RWPE2 (cell line): ENCODE measurements at places on chromosomes 12 and 14.

DNA sequence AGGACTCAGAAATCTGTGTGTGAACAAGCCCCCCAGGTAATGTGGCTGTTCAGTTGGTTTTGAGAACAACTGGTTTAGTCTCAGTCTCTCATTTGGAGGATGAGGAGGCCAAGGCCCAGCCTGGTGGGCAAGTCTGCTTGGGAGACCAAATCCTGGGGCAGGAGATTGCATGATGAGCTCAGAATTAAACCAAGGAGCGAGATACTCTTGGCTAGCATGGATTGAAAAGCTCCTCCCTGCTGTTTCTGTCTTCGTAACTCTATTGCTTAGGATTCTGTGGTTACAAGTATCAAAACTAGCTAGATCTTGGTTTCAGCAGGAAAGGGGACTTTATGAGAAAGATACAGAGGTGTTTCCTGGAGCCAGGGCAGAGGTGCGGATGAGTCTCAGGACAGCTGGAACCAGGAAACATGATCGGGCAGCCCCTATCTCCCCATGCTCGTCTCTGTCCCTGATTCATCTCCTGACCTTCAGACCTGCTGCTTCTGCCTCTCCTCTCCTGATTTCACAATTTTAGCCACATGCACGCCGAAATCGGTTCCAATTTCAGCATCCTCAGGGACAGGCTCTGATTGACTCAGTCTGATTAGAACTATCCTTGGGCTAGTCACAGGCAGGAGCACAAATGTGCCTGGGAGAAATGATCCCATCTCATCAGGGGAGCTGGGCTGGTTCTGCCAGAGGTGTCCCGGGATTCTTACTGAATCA lies 40.2 kb upstream of the RIN3 start:
- peak; percentile 29 for DNase-seq

GRCh38 chr14:89447182-89447944 lies 30.3 kb upstream of the FOXN3 start:
- no peak for DNase-seq

- DNase-seq: no peak
Measured at GRCh38 chr12:107400686-107401447, 284.7 kb upstream of the PWP1 start.

GRCh38 chr12:68159681-68160304 lies at the start of gene IFNG:
Gene IFNG, minus strand, starts transcription at chr12:68159740. Its CDS starts 125 bp downstream, at chr12:68159615.
- no peak for DNase-seq

DNA sequence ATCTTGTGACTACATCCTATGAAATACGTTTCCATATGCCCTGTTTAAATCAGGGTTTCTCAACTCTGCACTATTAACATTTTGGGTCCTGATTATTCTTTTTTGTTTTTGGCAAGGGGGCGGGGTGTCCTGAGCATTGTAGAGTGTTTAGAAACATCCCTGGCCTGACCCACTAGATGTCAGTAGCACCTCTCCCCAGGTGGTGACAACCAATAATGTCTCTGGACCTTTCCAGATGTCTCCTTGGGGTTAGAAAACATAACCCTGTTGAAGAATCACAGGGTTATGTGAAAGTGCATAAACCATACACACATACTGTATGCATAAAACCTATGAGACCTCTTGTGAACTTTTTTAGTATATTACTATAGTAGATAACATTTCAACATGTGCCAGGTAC lies 1.4 kb downstream of the ACAD10 start:
- DNase-seq: no peak

DNA sequence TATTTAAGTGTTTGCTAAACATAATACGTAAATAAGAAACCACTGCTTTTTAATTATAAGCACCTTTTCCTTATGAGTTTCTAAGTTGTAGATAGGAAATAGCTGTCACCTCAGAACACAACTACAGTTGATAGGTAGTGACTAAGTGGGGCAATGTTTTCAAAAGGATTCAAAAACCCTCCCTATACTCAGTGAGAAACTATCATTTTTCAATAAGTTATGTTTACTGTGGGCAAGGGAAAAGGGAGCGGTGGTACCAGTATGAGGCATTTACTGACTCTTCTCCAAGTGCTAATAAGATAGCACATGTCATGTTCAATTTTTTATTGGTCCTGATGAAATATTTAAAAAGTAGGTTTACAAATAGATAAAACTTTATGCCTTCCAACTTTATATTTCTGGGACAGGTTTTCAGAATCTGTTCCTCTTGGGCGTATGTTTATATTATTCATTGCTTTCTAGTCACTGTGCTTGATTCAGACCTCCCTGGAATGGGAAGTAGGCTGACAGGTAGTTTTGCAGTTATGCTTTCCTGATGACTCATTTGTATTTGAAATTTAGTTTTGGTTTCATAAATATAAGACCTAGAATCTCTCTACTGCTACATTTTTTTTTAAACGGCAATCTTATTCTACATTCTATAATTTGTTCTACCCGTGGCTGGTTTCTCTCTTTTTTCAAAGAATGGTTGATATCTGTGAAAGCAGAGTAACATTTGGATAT lies 153.1 kb downstream of the TMEM117 start:
- DNase-seq: no peak

GRCh38 chr14:20429801-20430669 lies 5.9 kb downstream of the KLHL33 start:
- no peak for DNase-seq

- no peak for DNase-seq
Measured at GRCh38 chr12:33472299-33472698, 32.7 kb upstream of the SYT10 start.

DNA sequence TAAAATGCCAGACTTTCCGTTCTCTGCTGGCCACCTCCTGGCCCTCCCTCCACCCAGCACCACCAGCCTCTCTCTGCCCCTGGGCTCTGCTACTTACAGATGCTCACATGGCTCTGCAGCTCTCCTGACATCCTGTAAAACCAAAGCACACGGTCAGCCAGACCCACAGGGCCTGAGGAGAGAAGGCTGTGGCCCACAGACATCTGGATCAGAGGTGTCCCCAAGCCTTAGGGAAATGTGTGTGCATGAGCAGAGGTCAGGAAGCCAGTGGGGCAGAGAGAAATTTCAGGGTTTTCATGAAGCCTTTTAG lies 11.5 kb downstream of the KRT77 start:
- DNase-seq: no peak

GRCh38 chr14:64993266-64993930 lies 6.7 kb downstream of the FNTB start:
- DNase-seq: no peak

DNA sequence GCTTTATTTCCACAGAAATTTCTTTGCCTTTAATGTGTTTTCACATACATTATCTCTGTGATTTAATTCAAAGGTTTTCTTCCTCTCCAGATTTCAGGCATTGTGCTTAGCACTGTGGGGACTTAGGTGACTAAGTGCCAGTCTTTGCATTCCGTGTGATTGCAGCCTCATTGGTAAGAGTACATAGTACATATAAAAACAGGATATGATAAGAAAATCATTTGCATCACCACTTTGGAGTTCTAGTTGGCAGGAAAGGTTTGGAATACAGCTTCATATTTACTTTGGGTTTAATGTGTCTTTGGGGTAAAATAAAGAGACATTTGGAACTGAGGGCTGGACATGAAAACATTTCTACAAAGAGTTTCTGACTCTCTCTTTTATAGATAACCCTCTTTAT lies 37.8 kb upstream of the C12orf75 start:
- no peak for DNase-seq

DNA sequence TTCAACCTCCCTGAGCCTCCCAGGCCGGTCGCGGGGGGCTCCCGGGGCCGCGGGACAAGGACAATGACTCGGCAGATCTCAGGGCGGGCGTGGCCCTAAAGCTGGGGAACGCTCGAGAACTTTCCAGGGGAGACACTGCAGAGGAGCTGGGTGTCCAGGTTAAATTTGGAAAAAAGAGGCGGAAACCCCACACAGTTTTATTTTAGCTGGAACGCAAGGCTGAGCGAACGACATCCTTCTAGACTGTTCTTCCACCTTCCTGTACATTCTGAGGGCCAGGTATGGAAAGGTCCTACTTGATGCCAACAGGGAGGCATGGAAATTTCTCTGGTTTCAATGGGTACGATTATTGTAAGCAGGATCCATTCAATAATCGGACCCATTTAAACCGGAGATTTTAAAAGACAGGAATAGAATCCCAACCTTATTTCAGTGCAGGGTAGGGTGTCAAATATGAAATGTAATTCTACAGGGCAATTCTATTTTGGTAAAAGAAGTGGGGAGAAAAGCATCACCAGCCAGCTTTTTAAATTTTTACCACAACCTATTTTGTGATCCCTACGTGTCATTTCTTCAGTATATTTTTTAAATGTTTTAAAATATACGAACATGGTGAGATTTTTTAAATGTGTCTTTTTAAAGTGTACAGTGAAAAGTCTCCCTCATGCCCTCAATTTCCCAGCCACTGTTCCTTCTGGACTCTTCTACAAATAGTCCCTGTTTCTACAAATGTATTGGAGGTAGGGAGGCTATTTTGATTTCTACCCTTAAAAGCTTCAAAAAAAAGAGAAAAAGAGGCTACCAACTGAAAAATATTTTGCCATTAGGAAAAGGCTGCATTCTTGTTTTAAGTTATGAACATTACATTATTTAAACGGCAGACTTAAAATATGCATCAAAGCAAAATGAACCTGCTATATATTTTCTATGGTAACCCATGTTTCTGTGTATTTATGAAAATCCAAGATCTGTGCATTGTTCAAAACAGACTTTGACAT lies 1.1 kb upstream of the UBC start:
- no peak for DNase-seq

GRCh38 chr12:113470871-113471618 lies 626 bp downstream of the LHX5 start:
- no peak for DNase-seq

- no peak for DNase-seq
Measured at GRCh38 chr12:96091833-96092232, 56.4 kb upstream of the LTA4H start.

DNA sequence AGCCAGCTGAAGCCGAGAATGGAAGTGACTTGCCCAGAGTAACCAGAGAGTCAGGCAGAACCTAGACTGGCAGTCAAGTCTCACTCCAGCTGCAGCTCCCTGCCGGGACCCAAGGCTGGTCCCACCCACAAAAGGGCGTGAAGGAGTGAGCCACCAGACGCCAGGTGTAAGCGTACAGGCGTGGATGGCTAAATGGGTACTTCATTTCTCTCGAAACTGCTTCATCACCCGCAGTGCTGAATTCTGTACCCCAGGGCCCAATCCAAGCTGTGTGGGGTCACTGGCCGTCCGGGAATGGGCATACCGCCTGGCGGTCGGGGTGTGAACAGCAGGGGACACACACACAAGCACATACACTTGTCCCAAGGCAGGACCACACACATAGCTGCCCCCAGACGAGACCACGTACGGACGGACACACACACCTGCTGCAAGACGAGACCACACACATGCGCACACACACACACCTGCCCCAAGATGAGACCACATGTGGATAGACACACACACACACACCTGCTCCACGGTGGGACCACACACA lies 34.8 kb downstream of the DEGS2 start:
- DNase-seq: no peak

GRCh38 chr14:36068777-36069534 lies 107.6 kb downstream of the PTCSC3 start:
- no peak for DNase-seq

DNA sequence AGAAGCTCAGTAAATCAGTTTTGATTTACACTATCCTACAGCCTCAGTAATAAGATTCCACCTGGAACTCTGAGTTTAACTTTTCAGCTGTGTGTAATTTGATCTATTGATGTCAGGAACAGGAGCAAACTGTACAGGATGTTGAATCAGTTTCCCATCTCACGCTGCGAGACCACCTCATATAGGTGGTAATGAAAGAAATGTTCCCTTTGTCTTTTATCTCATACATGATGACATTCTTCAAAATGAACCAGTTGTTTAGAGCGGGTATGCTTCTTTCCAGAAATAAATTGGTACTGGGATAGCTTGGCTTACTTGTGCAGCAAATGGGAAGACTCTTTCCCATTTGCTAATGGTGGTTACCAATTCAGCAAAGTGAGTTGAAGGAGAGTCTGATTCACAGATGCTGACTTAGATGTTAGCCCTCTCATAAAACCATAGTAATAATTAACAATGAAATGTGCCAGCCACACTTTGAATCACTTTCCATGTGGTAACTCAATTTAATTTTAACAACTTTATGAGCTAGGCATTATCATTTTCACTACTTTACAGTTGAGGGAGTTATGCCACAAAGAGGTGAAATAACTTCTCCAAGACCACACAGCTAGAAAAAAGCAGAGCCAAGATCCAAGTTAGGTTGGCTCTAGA lies 251.5 kb downstream of the PAWR start:
- DNase-seq: no peak

GRCh38 chr14:106691601-106692291 lies 1165.4 kb downstream of the TMEM121 start:
- DNase-seq: no peak

GRCh38 chr14:54348001-54348611 lies 48.7 kb upstream of the CDKN3 start:
- DNase-seq: no peak

- DNase-seq: no peak
Measured at GRCh38 chr12:65961190-65962035, 137.1 kb downstream of the HMGA2 start.

DNA sequence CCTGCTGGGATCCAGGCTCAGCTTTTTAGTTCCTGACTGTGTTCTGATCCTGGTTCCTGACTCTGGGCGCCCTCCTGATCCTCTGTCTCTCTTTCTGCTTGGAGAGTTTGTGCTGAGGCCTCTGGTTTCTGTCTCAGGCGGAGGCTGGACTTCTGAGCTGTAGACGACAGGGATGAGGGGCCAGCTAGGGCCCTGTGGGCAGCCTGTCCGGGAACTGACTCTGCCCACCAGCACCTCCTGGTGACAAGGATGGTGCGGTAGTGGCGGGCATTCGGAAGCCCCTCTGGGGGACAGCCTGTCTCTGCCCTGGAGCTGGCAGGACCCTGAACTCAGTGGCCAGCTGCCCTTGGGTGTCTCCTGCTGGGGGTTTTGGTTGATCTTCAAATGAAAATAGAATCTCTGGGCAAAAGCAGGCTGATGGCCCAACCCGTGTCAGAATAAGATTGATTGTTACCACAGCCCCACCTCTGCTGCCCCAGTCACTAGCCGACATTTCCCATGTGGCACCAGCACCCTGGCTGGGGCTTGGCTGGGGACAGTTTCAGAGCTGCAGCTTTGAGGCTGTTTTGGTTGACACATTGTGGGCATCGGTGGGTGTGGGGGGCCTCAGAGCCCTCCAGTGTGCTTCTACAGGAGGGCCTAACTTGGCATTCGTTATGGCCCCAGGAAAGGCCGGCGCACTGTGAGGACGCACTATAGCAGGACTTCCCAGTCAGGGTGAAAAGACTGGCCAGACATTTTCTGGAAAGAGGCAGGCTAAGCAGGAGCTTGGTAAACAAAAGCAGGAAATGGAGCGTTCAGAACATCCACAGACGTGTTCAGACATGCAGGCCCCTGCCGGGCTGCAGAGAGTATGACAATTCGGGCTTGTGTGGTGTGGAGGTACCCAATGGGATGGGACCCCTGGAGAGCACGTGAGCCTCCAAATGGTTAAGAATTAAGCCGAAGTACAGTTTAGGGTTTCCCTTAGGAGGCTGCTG lies 16.2 kb downstream of the KRT80 start:
- peak; percentile 87 for DNase-seq
